Tibial nerve (tissue), 4 donors: ENCODE measurements at places on chromosomes 3 and 15.

DNA sequence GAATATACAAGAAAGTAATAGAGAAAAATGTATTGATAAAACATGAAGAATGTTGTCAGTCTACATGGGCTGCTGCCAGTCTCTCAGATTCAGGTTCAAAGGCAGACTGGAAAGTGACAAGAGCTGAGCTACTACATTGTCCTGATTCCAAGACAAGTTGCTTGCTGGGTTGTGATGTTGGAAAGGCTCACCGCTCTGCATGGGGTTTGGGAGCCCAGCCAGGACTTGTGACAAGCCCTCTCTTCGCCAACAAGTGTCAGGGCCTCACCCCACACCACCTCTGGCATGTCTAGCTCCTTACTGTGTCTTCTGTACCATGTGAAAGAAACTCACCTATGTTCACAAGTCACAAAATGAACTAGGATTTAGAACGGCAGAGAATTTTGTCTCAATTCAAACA is 43.0 kb upstream of the SH3GL3 start:
- no peak for DNase-seq
- H3K4me3 ChIP-seq, result no peak overlapping the region
- H3K27ac ChIP-seq, result no peak overlapping the region
- no peaks in the 10 kb centered on the region for H3K36me3 ChIP-seq

- H3K27me3 ChIP-seq, result no peaks in the 10 kb centered on the region
- peak overlapping the region; percentile 48 for H3K27ac ChIP-seq
- no peaks in the 10 kb centered on the region for H3K36me3 ChIP-seq
- no peaks in the 10 kb centered on the region for H3K4me1 ChIP-seq
- DNase-seq, result no peak
Observed at GRCh38 chr15:96585484-96586386, 255.2 kb downstream of the NR2F2 start.

GRCh38 chr3:137988982-137989381 is 21.0 kb upstream of the CLDN18 start:
- H3K36me3 ChIP-seq, result no peaks in the 10 kb centered on the region
- H3K4me1 ChIP-seq, result no peaks in the 10 kb centered on the region
- H3K27me3 ChIP-seq, result no peaks in the 10 kb centered on the region
- DNase-seq, result no peak

- H3K27me3 ChIP-seq, result no peaks in the 10 kb centered on the region
- H3K4me3 ChIP-seq, result no peak overlapping the region
- H3K36me3 ChIP-seq, result no peaks in the 10 kb centered on the region
- DNase-seq, result no peak
- H3K27ac ChIP-seq, result no peak overlapping the region
- peaks cover 25% of the 10 kb centered on the region for H3K4me1 ChIP-seq
Observed at GRCh38 chr15:100914876-100915275, 4.3 kb upstream of the LRRK1 start.

DNA sequence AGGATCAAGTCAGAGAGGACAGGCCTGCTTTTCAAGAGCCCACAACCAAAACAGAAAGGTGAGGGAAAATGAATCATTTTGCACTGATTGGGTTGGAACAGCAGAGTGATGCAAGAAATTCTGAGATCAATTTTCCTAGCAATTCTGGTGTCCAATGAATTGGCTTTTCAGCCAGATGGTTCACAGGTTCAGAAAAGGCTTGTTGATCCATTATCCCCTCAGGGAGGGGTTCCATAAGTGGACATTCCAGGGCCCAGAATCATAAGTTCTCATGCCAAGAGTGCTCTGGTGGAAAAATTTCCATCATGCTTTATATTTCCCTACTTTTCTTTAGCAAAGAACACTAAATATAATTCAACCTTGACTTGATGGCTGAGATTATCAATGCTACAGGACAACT is 16.2 kb downstream of the RBP2 start:
- DNase-seq, result no peak
- no peak overlapping the region for H3K4me3 ChIP-seq
- H3K27ac ChIP-seq, result no peak overlapping the region
- H3K27me3 ChIP-seq, result no peaks in the 10 kb centered on the region
- H3K4me1 ChIP-seq, result peaks cover 13% of the 10 kb centered on the region

- no peaks in the 10 kb centered on the region for H3K27me3 ChIP-seq
- H3K4me3 ChIP-seq, result no peak overlapping the region
- no peaks in the 10 kb centered on the region for H3K36me3 ChIP-seq
- H3K4me1 ChIP-seq, result peaks cover 11% of the 10 kb centered on the region
Observed at GRCh38 chr3:194571491-194572142, 61.6 kb downstream of the TMEM44 start.
